ENCODE measurements at places on chromosomes 7 and 10.

GRCh38 chr7:11231190-11231589 lies 257.5 kb downstream of the PHF14 start:
- DNase-seq, result no peak

- DNase-seq, result no peak
Observed at GRCh38 chr7:94028768-94029167, 24.6 kb upstream of the BET1 start.

GRCh38 chr10:22475651-22476600 lies 130.6 kb downstream of the SPAG6 start:
- DNase-seq, result peak; percentile 54

DNA sequence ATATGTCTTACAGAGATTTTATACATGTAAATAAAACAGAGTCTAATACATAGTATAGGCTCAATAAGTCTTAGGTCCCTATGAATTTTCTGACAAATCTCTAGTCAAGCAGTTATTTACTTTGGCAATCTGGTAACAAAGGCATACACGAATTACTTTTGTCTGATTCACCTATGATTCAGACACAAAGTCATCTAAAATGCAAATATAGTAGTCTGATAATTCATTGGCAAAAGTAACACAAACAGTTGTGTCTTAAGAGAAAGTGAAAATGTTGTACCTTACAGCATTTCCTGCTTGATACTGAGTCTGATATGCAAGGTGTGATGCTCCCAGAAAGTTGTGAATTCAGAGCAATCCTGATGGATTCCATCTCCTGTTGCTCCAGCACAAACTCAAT lies 209.4 kb upstream of the PRSS1 start:
- DNase-seq, result no peak

GRCh38 chr7:91496251-91496820 lies 232.1 kb downstream of the FZD1 start:
- peak; percentile 72 for DNase-seq

DNA sequence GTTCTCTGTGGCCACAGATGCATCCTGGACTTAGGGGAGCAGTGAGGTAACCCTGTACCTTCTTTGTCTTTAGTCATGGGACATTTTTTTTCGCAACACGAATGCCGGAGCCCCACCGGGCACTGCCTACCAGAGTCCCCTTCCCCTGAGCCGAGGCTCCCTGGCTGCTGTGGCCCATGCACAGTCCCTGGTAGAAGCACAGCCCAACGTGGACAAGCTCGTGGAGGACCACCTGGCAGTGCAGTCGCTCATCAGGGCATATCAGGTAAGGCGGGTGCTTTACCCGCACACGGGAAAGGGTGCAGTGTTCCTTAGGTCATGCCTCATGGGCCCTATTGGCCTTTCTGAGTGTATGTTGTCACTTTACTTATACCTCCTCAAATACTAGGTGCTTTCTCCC lies 38.8 kb downstream of the OGDH start:
- no peak for DNase-seq

GRCh38 chr7:33062023-33062781 lies at the start of gene NT5C3A:
NT5C3A (minus strand) TSS chr7:33062776; CDS start chr7:33062705, 71 bp downstream.
- DNase-seq, result peak; percentile 70

Measured in hematopoietic multipotent progenitor cell treated with erythropoietin and hydrocortisone succinate and interleukin-3 and kit ligand, for 4 days (in vitro differentiated cells).